Keratinocyte (primary cell): ENCODE measurements at places on chromosomes 4 and X. TPM values are rescaled to one million over a fixed set of nuclear protein-coding genes. Genes with fewer than 3 reads are reported as not detected.

DNA sequence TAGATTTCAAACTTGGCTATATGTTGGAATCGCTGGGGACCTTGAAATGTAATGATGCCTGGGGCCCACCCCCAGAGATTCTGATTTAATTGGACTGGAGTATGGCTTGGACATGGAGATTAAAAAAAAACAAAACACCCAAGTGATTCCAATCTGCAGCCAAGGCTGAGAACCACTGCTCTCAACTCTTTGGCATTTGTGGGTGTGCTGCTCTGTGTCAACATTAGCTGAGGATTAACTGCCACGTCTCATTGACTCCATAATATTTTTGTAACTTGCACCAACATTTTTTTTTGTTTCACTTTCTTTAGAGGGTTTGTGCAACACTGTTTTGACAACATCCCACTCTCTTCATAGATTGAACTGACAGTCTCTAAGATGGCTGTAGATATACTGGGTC, 41.1 kb upstream of the PDK3 start:
- no peak for DNase-seq

- no peak for DNase-seq
These were observed 54.2 kb downstream of the C4orf50 start for GRCh38 chr4:5964030-5964429.

DNA sequence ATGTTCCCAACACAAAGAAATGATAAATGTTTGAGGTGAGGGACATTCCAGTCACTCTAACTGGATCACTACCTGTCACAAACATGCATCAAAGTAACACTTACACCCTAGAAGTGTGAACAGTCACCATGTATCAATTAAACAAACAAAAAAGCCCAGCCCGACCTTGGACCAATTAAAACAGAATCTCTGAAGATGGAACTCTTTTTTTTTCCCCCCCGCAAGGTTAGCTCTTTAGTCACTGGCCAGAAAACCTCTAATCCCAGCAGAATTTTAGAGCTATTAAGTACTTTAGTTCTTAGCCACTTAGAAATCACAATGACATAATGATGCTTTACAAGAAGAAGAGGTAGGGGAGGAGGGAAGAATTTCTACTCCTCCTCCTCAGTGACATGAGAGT, 154.5 kb downstream of the PALLD start:
- no peak for DNase-seq

EVC gene
- polyA plus RNA-seq, result 6.5 to 7.3 TPM (median 7.1 TPM) in 3 replicates

PDLIM3 gene
- polyA plus RNA-seq, result 0.08 TPM in 1 of 3 replicates, not detected in the others

ABLIM2 gene
- polyA plus RNA-seq, result 0.94 to 3.0 TPM (median 1.1 TPM) in 3 replicates
